ENCODE measurements at places on chromosomes 4 and X.

DNA sequence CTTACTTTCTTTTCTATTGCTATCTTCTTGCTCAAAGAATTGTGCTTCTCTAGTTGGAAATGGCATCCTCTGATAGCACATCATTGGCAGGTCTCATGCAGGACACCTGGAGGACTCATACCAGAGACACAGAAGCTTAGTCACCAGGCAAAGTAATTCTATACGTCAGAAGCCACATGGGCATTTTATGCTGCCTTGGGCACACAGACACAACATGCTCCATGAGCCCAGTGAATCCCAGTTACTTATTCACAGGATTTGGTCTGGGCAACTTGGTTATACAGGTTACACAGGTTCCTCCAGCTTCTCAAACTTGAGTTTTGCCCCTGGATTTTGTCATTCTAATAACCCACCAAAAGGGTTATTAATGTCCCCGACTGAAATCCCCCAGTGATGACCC lies 7.1 kb downstream of the RASSF6 start:
- DNase-seq = no peak

GRCh38 chr4:7531640-7531994 lies 96.9 kb upstream of the PSAPL1 start:
- no peak for DNase-seq

DNA sequence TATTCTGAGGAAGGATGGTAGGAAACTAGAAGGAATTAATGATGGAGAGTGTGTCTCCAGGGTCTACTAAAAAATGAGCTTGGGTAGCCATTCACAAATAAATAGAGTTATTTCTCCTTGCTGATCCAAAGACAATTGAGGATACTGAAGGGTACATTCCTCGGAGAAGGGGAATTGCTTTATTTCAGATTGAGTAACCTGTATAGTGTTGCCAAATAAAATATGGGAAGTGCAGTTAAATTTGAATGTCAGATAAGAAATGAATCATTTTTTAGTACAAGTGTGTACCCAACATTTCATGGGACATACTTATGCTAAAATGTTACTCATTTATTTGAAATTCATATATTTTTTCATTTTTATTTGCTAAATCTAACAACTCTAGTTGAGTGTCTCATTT lies 16.0 kb upstream of the VSIG1 start:
- no peak for DNase-seq

- no peak for DNase-seq
These were observed 68.5 kb downstream of the GALNT7 start for GRCh38 chr4:173237152-173237551.

DNA sequence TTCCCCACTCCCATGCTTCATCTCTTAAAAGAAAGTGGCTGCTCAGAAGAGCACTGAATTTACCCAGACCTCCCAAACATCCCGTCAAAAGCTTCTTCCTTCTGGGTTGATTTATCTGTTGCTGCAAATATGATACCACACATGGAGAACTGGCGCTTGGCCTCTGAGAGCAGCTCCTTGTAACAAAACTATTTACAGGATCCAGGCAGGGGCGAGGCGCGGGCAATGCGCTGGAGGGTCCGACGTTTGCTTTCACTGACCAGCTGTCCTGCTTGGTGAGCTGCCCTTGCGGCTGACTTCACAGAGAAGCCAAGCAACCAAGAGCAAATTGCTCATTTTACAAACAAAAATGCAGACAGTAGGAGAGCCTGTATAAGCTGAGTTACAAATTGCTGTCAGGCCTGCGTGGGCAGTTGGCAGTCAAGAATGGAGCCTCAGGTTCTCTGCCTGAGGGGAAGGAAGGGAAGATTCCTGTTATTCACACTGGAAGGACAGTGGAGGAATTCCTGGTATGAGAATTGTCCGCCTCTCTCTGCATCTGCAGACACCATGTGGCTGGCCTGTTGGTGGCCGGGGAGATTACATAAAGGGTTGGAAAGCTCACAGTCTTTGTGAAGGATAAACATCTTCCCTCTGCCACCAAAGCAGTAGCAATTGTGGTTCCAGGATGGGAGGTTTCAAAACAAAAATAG lies 192.2 kb upstream of the LEF1 start:
- DNase-seq = no peak

GRCh38 chr4:109574443-109574850 lies 14.4 kb downstream of the MCUB start:
- no peak for DNase-seq

DNA sequence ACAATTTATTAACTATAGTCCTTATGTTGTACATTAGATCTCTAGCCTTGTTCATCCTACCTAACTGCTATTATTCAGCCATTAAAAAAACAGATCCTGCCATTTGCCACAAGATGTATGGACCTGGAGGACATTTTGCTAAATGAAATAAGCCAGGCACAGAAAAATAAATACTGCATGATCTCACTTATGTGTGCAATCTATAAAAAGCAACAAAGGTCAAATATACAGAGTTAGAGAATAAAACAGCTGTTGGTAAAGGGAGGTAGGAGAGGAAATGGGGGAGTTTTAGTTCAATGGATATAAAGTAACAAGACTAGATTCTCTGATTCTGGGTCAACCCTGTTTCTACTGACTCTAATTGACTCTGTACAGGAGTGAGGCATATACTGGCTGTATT lies 103.3 kb upstream of the FAM9C start:
- no peak for DNase-seq

DNA sequence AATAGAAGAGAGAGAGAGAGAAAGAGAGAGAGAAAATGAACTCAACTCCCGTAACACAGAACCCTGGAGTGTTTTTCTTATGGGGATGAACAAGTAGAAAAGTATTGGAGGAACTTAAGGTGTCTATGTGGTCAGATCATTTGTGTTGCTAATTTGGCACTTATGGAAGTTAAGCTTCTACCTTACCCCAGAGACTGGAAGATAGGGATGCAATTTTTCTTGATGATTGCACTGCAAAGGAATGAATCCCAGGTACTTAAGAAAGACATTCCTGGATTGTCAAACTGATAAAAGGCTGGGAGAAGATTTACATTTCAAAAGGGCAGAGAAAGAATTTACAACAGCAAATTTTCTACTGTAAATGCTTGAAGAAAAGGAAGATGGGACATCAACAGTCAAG lies 57.2 kb downstream of the MAP9 start:
- no peak for DNase-seq

- DNase-seq = no peak
These were observed 34.8 kb upstream of the CXCL6 start for GRCh38 chr4:73801692-73802091.

DNA sequence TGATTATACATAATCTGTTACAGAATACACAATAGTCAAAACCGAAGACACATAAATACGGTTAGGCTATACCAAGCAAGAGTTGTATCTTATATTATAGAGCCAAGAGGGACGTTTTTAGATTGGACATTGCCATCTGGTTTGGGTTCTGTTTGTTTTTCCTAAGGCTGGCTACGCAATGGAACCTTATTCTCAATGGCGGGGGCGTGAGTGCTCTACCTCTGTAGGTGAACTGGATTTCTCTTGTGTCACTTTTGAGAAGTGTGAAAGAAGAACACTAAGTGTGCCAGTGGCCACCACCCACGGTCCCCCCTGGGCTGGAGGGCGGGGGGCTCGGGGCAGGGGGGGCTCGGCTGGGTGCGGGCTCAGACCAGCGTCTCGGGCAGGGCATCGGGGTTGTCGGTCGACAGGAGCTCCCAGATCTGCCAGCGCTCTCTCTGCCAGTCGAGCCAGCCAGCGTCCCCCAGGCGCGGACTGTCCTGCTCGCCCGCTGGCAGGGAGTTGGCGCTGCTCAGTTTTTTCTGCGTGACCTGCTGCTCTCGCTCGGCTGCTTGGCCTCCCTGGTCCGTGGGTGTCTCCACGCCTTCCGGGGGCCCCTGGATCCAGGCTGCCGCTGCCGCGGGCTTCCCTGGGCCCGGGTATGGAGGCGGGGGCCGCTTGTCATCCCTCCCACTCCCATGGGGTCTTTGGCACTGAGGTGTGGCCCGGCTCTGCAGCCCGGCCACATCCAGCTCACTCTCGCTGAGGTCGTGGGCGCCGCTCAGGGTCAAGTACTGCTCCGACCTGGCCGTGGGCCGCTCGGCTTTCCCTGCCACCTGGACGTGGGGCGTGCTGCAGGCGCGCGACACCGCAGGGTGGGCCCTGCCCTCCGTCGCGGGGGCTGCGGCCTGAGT lies 27.6 kb downstream of the HCCS start:
- peak; percentile 46 for DNase-seq

DNA sequence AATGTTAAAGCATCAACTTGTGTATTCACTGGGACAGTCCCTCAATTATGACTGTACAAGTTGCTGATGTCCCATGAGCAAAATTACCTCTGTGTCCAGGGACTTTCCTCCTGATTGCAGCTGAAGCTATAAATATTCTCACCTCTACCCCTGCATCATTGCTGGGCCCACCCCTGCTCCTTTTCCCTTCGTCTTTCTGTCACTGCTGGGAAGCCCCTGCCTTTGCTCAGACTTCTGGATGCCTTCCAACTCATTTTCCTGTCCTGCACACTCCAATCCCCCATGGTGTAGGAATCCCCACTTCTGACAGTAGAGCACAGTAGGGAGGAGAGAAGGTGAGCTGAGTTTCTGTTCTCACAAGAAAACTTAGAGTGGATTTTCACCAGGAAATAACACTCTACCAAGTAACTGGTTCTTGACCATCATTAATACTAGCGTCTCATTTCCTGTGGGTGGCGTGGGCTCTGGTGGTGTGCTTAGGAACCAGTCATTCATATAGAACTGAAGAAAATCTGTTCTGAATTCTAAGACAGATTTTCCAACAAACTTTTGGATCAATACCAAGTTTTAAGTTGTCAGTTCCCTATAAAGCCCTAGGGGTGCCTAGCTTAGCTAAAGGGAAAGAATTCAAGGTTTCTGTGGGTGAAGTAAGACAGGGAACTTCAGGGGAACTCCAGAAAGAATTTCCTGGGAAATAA lies 136.2 kb upstream of the MED14 start:
- DNase-seq = no peak

- no peak for DNase-seq
These were observed 155.9 kb downstream of the AASDH start for GRCh38 chr4:56231410-56231809.
